ENCODE measurements at places on chromosomes 2 and 18.
A peak's percentile ranks its signal among the peaks of the same experiment; 100 is the strongest.

DNA sequence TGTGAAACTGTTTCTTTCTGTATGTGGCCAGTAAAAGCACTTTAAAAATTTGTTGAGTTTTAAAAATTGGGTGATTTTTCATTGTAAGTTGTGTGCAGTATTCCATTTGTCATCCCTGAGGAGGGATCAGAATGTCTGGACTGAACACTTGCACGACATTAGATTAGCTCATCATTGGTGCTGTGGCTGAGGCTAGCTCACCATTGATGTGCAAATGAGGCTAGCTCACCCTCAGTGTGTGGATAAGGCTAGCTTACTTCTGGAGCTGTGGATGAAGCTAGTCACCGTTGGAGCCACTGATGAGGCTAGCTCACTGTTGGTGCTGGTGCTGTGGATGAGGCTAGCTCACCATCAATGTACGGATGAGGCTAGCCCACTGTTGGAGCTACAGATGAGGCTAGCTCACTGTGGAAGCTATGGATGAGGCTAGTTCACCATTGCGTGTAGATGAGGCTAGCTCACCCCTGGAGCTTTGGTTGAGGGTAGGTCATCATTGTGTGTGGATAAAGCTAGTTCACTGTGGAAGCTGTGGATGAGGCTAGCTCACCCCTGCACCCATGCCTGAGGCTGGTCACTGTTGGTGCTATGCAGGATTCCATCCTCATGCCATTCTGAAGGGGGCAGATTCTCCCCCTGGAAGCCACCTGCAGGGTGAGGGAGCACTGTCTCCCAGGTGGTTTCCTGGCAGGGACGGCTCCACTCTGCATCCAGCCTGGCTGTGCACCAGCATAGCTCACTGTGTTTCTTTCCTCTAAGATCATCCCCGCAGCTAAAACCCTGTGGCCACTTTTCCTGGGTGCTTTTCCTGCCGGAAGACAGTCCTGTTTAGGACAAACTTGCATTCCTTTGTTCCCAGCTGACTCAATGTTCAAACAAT lies 101.1 kb downstream of the TWIST2 start:
- DNase-seq = peak; percentile 0

- no peak for DNase-seq
Measured at GRCh38 chr2:207891086-207891844, 121.6 kb upstream of the FZD5 start.

GRCh38 chr18:39749154-39749553 lies 2183.6 kb upstream of the CELF4 start:
- no peak for DNase-seq

DNA sequence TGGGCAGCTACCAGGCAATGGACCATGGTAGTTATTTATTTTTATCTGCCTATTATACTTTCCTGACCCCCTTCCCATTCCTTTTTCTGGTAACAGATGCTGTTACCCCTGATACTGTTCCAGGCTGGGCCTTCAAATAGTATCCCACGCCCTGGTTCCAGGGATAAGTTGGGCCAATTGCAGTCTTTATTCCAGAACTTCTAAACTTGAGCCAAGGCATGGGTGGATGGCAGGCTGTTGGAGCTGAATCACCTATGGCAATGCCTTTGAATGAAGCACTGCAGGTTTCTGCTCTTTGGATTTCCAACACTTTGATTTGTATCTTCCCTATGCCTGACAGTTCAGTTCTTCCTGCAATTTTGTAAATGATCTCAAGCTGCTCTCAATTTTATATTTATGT lies 99.2 kb upstream of the LHCGR start:
- DNase-seq = no peak

- no peak for DNase-seq
Measured at GRCh38 chr2:42028571-42029148, 19.2 kb upstream of the PKDCC start.

DNA sequence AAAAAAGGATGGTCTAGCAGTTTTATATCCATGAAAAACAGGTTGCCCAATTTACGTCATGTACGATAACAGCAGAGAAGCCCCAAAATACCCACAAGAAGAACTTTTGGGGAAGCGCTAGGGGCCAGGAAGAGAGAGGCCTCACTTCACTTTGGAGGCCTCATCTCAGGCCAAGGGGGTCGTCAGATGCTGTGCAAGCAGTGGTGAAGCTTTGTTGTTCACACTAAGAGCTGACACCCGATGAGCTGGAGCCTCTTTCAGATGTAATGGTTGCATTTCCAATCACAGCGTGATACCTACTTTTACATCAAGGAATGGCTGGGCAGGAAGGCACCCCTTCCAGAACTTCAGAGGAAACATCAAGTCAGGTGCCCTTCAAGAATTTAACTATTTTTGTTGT lies 242.3 kb upstream of the PXDN start:
- no peak for DNase-seq

DNA sequence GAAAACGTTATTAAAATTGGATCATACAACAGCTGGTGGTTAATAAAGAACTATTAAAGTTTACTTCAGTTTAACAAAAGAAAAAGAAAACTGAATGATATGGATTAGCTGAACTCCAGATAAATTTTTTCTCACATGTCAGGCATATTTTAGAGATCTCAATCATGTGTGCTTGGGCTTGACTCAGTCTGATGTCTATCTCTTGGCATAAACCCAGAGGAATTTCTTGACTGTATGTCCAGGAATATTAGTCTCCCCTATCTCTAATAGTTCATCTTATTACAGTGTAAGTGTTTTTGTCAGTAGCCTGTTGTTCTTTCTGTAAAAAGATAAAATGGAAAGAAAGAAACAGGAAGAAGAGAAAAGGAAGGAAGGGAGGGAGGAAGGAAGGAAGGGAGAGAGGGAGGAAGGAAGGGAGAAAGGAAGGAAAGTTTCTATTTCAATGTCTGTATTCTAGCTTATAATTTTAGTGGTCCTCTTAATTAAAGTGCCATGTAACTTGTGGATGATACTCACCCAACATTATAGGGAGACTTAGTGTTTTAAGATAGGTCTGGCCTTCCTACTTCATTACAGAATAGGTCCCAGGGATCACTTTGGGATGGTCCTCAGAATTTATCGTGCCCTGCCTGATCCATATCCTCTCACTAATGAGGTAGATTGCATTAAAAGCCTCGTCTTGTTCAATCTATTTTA lies 99.7 kb upstream of the UGP2 start:
- DNase-seq = no peak

- no peak for DNase-seq
Measured at GRCh38 chr18:29218091-29218490, 1041.2 kb upstream of the CDH2 start.

GRCh38 chr2:190459881-190460280 lies 51.7 kb downstream of the MFSD6 start:
- no peak for DNase-seq

DNA sequence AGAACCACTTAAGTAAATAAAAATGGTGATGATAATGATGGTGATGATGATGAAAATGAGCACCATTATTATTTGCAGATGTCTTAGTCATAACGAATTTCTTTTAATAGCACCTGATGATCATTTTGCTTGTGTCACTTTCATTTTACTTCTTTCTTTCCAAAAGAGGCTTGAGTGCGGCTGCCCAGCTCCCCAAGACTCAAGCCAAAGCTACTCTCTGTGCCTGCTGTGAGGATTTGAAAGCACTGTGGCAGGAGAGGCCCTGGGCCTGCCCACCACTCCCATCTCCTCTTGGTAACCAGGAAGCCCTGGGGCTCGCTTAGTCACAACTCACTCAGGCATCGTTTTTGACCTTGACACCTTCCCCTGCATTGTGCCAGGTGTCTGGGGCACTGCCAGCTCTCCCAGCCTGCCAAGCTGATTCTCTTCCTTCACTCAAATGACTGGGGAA lies 41.2 kb downstream of the RPL37A start:
- no peak for DNase-seq

- no peak for DNase-seq
Measured at GRCh38 chr2:150802635-150803034, 315.2 kb upstream of the RND3 start.

DNA sequence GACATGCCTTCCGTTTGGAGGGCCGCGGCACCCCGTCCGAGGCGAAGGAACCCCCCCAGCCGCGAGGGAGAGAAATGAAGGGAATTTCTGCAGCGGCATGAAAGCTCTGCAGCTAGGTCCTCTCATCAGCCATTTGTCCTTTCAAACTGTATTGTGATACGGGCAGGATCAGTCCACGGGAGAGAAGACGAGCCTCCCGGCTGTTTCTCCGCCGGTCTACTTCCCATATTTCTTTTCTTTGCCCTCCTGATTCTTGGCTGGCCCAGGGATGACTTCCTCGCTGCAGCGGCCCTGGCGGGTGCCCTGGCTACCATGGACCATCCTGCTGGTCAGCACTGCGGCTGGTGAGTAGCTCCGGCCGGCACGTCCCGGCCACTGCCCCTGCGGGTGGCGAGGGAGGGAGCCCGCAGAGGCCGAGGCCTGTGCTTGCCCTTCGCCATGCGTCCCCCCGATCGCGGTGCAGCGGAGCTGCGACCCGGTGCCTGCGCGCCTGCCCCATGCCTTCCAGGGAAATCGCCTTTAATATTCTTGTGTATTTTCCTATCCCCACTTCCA lies 1.2 kb downstream of the BMPR2 start:
- DNase-seq = peak; percentile 41

GRCh38 chr18:32918692-32919250 lies 145.9 kb upstream of the KLHL14 start:
- no peak for DNase-seq

GRCh38 chr2:53770264-53770663 lies 2.7 kb downstream of the CHAC2 start:
- DNase-seq = no peak

DNA sequence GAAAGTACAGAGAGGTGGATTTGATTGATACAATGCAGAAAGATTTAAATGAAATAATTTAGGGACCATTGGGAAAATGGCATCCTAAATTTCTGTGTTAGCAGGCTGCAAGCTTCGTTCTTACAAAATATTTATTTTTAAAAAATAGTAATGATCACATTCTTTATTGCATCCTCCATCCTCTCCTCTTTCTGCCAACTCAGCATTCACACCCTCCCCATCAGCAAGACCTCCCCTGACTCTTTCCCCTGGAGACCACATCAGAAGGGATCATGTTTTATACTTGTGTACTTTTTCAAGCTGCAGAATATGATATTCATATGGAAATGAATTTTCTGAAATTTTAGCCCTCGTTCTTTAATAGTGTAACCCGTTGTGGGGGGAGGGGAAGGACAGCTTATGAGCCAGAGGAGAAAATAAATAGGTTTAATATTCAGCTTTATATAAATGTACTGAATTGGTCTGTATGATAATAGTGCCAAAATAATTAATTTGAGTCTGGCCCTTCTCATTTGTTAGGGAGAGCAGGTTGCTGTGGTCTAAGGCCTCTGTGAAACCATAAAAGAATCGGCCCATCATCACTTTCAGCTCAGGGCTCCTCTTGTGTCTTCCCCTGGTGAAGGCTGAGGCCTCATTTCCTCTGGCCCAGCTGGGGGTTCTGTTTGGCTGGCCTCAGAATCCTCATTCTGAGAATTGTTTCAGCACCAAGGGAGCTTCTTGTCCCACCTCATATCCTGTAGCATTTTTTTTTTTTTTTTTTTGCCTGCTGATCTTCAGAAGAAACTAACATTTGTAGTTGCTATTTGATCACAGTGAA lies 330.8 kb downstream of the TXNL1 start:
- no peak for DNase-seq

DNA sequence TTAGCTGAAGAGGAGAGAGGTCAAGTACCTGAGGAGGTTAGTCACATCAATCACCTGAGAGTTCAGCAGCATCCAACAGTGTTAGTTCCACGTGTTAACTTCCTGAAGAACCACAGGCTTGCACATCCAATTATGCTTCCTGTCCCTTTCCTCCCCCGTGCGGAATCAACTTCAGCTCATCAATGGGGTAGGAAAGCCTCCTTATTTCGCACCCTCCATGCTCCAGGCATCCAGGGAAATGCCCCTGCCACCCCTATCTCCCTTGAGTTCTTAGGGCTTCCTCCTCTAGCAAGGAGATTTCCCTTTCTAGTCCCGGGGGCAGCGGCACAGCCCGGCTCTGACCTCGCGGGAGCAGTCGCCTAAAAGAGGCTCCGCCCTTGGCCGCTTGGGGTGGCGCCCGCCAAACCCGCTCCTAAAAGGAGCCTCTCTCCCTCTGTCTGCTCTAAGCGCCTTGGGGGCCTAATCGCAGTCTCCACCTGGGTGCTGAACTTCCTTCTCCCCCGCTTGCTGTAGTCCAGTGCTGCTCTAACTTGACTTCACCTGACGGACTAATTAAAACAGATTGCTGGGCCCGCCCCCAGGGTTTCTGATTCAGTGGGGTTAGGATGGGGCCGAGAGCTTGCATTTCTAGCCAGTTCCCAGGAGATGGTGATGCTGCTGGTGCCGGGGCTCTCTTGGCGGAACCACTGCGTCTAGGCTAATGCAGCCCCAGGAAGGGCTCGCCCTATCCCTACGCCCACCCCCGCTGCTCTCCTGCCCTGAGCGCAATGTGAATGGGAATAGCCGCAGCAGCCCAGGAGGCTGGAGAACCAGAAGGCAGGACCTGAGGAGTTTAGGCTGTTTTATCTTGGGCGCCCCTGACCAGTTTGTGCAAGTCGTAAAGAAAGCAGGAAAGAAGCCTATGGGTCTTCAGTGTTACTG lies 3.4 kb upstream of the TET3 start:
- peak; percentile 46 for DNase-seq

GRCh38 chr2:109229094-109229675 lies 100.2 kb downstream of the SH3RF3 start:
- DNase-seq = no peak

DNA sequence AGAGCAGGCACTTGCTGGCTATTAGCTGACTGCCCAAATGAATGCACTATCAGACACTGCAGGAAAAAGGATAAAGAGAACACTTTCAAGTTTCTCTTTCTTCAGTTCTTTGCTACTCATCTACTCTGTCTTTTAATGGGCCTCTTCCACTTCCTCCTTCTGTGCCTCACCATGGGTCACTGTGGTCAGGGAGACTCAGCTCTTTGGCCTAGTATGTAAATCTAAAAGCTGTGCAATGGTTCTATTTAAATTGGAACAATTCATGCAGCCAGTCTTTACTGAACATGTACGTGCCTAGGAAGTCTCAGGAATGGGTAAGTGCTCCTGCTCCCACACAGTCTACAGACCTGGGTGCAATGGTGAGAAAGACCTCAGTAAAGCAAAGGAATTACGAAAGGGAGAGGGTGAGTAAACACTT lies 79.1 kb upstream of the DNMT3A start:
- no peak for DNase-seq
